NCI-H1092 treated with DMSO at 0.1 percent for 48 hours (cell line): ENCODE measurements at places on chromosomes 12 and 14.

DNA sequence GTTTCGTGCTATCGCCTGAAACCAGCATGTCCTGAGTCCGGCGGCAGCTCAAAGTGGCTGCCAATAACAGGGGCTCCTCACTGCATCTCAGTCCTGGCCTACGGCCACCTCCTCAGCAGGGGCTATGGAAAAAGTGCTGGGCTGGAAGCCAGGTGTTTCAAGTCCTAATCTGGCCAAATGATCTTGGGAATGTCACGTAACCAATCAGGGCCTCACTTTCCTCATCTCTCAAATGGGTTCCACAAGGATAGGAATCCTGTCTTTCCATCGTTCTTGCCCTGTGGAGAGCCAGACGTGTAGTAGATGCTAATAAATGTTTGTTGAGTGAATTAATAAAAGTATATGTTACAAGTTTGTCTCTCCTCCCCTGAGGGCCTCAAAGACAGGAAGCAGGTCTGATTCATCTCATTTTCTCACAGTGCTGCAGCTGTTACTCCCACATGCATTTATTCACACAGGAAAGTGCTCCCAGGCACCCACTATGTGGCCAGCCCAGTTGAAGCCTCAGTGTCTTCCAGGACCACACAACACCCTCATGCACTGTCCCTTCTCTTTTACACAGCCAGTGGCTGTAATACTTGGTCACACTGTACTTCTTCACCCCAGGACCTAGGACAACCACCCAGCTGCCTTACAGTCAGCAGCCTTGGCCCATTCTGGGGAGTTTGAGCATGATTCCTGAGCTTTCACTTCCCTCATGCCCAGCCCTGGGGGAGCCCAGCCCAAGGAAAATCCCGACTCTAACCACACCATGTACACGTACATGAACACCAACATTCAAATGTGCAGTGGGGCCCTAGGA lies 5.0 kb downstream of the CMKLR1 start:
- DNase-seq = no peak

DNA sequence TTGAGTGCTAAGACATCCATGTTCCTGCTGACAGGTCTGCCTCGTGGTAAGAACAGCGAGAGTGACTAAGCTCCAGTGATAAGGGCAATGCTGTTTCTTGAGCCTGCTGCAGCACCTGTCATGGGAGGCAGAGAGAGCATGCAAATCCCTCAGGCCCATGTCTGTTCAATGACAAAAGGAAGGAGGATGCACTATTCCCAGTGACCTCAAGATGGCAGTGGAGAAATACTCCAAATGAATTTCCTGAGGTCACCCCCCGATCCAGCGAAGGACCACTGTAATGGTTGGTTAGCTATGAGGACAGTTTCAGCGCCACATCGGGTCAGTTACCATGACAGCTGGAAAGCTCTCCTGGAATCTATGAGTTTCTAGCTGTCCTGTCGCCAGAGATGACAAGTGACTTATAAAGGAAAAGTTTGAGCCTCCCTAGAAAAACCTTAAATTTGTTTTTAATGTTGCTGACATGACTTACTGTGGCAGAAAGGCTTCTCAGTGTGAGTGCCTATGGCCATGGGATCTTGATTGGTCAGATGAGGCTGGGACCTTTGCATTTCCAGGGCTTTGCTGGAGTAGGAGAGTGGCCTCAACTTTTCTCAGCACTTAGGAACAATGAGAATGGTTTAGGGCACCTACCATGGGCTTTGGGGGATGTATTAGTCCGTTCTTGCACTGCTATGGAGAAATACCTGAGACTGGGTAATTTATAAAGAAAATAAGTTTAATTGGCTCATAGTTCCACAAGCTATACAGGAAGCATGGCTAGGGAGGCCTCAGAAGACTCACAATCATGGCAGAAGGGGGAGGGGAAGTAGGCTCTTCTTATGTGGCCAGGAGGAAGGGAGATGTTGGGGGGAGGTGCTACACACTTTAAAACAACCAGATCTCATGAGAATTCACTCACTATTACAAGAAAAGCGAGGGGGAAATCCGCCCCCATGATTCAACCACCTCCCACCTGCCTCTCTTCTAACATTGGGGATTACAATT lies 88.0 kb upstream of the TMEM260 start:
- peak; percentile 68 for DNase-seq

GRCh38 chr12:112362310-112362709 lies 19.9 kb downstream of the HECTD4 start:
- DNase-seq = no peak

DNA sequence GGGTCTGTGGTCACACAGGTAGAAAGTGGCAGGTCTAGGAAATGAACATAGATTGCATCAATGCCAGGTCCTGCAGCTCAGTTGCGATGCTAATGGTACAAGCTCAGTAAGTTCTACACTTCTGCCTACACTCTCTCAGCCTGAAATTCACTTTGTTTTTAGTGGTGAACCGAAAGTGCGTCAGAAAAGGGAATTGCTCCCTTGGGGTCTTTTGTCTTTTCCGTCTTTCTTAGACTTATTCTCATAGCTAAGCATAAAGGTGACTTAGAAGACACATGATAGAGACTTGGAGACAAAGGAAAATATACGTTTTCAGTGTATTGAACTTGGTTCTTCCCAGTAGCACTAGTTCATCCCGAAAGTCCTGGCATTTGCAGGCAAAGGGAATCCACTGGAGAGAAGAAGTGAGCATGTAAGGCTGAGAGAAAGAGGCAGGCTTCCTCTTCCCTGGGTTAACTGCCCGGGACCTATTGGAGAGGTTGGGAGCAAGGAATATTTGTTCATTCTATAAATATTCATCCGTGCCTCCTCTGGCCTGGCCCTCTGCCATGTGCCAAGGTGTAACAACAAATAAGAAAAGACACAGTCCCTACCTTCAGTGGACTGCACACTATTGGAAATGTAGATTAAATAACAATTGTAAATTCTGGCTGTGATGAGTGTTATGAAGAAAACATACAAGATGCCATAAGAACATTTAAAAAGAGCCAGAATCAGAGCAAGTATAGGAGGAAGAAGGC lies 785.8 kb downstream of the MED13L start:
- no peak for DNase-seq

GRCh38 chr12:99493197-99493596 lies 154.4 kb upstream of the GARIN6 start:
- no peak for DNase-seq

GRCh38 chr12:45509187-45509586 lies 220.3 kb upstream of the ARID2 start:
- DNase-seq = no peak

DNA sequence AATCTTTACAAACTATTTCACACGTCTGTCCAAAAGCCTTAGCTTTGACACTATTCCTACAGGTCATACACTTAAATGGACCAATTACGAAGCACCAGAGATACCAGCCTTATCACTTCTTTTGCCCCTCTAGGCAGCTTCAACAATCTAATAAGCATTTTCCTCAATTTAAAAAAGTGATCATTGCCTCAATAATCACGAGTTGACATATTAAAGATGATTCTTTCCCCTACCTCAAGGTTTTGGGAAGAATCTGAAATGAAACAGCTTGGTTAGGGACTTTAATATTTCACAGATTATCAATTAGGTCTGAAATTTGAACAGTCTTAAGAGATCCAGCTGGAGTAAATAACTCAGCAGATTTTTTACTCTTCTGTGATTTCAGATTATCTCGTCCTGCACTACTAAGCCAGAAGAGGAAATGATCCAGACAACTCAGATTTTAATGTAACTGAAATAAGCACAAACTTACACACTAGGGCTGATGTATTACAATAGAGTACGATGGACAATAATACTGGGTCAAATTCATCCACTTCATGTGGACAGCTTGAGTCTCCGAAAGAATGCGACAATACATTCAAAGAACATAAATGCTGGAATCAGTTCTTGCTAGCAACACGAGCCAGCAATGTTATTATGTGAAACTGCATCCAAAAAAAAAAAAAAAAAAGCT lies 15.9 kb downstream of the UBE2N start:
- DNase-seq = no peak

- DNase-seq = peak; percentile 65
Observed at GRCh38 chr14:91373591-91374254, 43.9 kb downstream of the CCDC88C start.

DNA sequence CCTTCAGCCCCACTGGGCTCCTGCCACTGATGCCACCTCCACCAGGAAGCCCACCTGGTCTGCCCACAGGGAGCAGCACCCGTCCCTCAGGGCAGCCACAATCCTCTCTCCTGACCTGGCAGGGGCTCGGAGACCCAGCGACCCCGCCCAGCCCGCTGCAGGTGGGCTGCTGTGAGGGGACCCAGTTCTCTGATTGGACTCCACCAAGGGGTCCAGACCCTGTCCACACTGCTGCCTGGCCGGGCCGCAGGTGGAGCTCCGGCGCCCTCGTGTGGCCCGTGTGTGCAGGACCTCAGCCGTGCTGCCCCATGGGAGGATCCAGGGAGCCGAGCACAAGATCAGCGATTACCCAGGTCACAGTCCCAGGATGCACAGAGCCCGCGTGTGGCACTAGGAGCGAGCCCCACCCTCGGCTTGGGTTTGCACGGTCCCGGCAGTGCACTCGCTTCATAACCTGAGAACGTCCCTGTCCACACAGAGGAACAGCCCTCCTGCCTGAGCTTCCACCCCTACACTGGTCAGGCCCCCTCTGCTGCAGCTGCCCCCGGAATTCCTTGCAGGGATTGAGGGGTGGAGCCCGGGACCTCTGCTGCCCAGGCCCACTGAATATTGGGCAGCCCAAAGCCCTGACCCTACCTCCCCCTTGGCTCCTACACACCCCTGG lies 35.4 kb upstream of the TMEM179 start:
- DNase-seq = peak; percentile 55

DNA sequence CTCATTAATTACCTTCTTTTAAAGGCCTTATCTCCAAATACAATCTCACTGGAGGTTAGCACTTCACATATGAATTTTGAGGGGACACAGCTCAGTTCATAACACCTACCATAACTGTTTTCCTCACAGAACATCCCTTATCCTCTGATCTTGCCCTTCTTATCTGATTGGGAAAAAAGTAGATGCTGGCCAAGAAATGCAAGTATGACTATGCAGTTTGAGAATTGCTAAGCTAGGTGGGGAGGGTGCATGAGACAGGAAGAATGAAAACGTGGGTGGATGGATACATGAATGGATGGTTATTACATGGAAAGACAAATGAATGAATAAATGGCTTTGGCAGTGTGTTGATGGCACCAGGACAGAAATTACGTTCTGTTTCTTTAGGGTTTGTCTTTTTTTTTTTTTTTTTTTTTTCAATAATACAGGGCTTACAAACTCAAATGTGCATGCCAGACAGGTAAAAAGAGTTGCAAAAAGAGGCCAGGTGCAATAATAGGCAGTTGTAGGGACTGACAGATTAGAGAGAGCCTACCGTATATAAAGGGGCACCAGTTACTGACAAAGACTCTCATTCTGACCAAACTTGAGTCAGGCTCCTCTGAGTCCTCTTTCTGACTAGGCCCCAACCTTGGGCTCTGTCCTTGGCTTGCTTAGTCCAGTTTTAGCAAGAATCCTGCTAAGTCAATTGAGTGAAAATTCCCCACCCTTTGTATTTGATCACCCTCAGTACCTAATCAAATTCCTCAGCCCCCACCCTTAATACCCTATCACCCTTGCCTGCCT lies 304.9 kb downstream of the ZFP36L1 start:
- DNase-seq = no peak
